ENCODE measurements at places on chromosomes 1 and 21. TPM values are rescaled to one million over a fixed set of nuclear protein-coding genes. Genes with fewer than 3 reads are reported as not detected.

DNA sequence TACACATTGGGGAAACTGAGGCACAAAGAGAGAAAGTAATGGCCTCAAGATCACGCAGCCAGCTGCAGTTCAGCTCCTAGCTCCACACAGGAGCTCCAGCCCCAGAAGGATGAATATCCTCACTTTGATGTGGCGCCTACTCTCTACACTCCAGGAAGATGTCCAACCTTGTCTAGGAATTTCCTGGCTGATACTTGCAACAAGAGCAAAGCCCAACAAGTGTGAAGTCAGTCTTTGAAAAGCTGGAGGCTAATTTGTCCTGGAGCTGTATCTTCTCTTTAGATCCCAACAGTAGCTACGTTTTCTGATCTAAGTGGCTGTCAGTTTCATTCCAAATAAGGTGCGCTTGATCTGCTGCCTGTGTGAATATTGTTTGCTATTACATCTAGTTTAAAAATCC lies 344.9 kb downstream of the PTPRU start:
- no peaks in the 10 kb centered on the region for H3K36me3 ChIP-seq
- no peaks in the 10 kb centered on the region for H3K4me1 ChIP-seq
- no peak overlapping the region for H3K27ac ChIP-seq
- no peak overlapping the region for H3K4me3 ChIP-seq

DNA sequence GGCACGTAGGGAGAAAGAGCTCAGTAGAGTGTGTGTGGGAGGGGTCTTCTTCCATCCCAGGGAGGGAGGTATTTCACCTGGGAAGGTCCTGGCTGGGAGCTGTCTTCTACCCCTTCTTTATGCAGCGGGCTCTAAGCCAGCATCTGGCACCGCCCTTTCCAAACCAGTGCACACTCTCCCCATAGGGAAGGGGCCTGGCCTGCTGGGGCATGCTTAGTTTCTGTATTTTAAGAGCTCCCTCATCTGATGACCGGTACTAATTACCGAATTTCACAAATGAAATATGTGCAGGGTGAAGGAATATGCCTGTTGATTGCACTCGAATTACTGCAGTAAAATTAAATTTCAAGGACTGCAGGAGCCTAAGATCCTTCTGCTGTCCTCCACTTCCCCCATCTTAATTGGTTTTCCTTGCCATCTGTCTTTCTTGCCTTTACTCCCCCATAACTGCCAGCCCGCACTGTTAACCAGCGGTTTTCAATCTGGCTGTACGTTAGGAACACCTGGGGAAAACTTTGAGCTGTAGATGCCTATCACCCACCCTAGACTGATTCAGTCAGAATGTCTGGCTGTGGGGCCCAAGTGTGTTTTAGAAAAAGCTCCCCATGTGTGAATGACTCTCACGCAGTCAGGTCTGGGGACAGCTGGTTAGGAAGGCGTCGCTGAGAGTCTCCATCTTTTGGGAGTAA lies 20.1 kb downstream of the GALNT2 start:
- DNase-seq, result no peak
- no peaks in the 10 kb centered on the region for H3K27me3 ChIP-seq
- no peak overlapping the region for H3K4me3 ChIP-seq
- peaks cover 15% of the 10 kb centered on the region for H3K4me1 ChIP-seq

DNA sequence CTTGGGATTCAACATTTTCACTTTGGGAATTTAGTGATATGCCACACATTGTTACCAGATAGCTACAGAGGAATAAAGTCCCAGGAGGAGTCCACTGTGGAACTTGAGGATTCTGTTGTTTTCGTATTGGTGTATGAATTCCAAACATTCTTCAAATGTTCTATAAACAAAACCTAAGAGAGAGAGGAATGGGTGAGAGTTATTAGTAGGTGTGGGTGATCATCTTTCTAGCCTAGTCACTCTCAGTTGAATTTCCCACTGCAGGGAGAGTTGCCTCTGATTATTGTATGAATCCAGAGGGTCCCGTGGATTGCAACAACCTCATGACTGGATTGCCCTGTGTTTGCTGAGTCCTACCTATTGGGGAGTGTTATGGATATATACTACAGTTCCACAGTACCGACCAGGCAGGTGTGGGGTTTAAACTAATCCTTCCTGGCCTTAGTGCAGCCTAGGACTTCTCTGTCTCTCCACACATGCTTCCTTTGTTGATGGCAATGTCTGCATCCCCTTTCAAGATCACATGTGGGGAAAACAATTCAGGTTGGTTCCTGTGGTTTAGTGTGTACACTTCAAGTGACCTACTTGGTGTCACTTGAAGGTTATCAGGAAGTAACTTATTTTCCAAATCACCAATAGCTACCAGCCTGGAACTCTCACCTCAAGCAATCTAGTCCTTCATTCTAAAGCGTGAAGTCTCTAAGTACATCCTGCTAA lies 91.8 kb downstream of the ADCY10 start:
- no peaks in the 10 kb centered on the region for H3K27me3 ChIP-seq
- no peak overlapping the region for H3K27ac ChIP-seq
- DNase-seq, result no peak
- no peaks in the 10 kb centered on the region for H3K36me3 ChIP-seq

GRCh38 chr1:75198761-75199160 lies 64.6 kb downstream of the LHX8 start:
- no peaks in the 10 kb centered on the region for H3K27me3 ChIP-seq
- no peaks in the 10 kb centered on the region for H3K36me3 ChIP-seq
- no peak overlapping the region for H3K27ac ChIP-seq
- H3K4me3 ChIP-seq, result no peak overlapping the region

GRCh38 chr1:200856716-200857357 lies 15.9 kb upstream of the GPR25 start:
- H3K27me3 ChIP-seq, result no peaks in the 10 kb centered on the region
- H3K4me3 ChIP-seq, result no peak overlapping the region

SMYD2 gene
- polyA plus RNA-seq, result 1.6 TPM

CACNA1S gene
- polyA plus RNA-seq, result 0.06 TPM
